Neural progenitor cell (in vitro differentiated cells): ENCODE measurements at places on chromosomes 6 and 20.

GRCh38 chr20:39717936-39718335 is 755.8 kb downstream of the DHX35 start:
- no peak for DNase-seq

DNA sequence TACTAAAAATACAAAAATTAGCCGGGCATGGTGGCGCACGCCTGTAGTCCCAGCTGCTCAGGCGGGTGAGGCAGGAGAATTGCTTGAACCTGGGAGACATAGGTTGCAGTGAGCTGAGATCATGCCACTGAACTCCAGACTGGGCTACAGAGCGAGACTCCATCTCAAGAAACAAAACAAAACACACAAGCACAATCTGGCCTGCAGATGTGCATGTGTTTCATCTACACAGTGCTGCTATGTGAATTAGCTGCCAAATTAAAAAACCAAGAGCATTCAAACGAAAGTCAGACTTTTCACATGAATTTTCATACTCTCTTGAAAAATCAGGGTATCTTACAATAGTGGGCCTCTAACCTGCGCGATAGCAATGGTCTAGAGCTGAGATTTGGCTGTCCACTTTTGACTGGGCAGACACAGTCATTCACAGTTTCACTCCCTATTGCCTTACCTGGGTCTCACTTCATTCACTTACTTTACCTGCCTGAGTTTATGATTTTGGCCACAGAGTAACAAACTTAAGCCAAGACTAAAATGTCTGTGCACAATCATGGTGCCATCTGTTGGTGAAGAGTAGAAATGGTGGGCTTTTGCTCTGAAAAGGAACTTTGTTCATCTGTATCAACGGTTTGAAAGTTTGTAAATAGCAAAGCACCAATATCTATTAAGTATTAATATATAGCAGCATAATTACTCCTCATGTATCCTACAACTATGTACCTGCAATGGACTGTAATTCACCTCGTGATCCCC is 138.5 kb upstream of the UST start:
- peak; percentile 8 for DNase-seq

- DNase-seq: peak; percentile 25
These were observed 24.3 kb upstream of the KIAA0408 start for GRCh38 chr6:127483399-127484055.

GRCh38 chr6:7469696-7470095 is 71.8 kb upstream of the DSP start:
- no peak for DNase-seq

GRCh38 chr6:41588111-41588510 is 41.9 kb downstream of the FOXP4 start:
- no peak for DNase-seq
